ENCODE measurements at places on chromosomes 16 and 17.

GRCh38 chr16:10067835-10068234, 114.4 kb downstream of the GRIN2A start:
- DNase-seq = no peak

DNA sequence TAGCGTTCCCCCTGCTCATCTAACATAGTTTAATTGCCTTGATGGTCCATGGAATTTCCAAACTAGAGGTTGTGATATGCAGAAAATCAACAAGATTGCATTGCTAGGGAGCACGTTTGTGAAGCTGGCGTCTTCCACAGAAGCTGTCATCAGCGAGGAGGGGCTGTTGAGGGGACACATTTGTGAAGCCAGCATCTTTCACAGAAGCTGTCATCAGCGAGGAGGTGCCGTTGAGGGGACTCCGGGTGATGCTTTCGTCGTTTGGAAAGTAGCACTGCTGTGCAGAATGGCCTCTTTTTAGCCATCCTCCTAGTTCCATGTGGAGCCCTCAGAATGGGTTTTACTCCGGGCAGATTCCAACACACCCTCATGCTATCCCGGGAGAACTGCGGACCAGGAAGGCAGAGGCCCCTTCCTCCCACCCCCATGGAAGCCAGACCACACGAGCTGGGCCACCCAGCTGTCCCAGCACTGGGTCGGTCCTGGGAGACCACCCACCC, 119.6 kb upstream of the CHMP6 start:
- DNase-seq = no peak

GRCh38 chr17:8119581-8120519, 1.5 kb upstream of the ALOXE3 start:
- DNase-seq = peak; percentile 65

DNA sequence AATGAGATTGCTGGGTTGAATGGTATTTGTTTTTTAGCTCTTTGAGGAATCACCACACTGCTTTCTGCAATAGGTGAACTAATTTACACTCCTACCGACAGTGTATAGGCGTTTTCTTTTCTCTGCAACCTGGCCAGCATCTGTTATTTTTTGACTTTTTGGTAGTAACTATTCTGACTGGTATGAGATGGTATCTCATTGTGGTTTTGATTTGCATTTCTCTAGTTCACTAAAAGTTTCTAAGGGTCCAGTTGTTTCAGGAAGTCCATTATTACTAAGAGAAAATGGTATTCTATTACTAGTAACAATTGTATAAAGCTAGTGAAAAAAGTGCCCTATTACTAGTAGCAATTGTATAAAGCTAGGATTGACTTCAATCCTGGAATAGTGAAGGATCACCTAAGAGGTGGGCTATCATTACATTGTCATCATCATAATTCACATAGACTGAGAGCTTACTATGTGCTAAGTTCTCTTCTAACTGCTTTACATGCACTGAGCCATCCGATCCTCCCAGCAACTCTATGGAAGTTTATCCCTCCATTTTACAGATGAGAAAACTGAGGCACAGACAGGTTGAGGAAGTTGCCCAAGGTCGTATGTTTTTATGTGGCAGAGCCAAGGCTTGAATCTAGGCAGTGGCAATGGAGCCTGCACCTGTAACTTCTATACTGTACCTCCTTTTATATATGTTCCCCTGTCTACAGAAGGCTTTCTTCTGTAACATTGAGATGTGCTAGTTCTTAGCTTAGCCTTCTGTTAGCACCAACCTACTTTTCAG, 13.4 kb upstream of the SMIM36 start:
- no peak for DNase-seq

DNA sequence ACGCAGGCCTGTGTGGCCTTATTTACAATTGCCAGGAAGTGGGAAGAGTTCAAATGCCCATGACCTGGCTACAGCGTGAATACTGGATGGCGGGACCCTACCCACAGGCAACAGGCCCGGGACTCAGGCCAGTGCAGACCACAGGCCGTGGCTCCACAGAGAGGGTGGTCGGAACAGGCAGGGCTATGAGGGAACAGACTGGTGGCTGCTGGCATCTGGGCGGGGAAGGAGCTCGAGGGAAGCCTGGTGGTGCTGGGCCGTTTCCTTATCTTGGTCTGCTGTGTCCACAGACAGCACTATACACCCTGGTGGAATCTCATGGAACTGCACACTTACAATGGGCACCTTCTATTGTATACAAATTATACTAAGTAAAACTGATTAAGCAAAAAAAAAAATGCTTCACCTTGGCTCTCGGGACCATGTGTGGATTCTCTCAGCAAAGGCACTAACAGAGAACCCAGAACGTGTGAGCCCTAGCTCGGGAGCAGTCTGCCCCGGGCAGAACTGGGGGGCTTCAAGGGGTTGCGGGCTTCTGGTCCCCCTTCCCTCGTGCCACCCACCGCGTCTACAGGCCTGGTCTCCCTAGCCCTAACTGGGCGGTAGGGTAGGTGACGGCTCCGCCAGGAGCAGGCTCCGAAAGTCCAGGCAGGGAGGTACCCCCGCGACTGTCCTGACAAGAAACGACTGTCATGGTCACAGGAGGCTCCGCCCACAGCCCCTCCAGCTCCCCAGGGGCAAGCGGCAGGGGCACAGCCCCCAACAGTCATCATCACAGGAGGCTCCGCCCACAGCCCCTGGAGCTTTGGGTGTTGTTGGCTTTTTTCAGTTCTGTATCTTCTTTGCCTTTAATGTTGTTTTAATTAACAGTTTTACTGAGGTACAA, 21.8 kb downstream of the CEP131 start:
- no peak for DNase-seq

- no peak for DNase-seq
Observed at GRCh38 chr17:52648995-52649394, 490.5 kb upstream of the CA10 start.

GRCh38 chr17:68662037-68662432, 60.9 kb upstream of the FAM20A start:
- DNase-seq = no peak

- DNase-seq = no peak
Observed at GRCh38 chr16:49499869-49500610, 126.4 kb downstream of the C16orf78 start.

- no peak for DNase-seq
Observed at GRCh38 chr16:4053301-4053845, 62.9 kb downstream of the ADCY9 start.

DNA sequence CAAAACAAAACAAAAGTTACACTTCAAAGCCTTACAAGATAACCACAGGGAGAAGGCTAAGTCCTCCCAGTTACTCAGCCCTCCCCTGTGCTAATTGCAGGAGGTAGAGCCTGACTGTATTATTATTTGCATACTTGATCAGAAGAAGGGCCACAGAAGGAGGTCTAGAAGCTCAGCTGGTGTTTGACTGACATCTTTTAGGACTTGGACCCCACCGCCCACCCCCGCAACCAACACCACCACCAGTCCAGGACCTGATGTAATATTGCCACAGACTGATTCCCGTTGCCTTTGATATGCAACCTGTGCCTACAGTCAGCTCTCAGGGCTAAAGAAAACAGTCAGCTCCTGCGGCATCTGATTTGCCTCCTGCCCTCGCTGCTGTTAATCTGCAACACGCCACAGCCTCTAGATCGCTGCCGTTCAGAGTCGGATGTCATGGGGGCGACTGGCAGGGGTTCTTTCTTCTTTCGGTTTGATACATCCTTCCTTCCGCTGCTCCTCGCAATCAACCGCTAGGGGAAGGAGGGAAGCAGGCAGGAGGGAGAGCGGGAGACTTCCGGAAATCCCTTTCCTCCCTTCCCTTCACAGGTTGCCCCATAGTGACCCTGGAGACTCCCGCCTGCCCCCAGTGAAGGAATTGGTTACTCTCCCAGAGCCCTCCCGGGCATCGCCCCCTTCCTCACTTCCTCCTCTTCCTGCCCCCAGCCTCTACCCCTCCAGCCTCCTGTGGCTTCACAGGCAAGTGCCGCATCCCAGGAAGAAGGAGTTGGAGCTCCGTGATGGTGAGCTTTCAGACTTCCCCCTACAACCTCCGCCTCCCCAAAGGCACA, 90.5 kb upstream of the SOX9 start:
- DNase-seq = no peak

DNA sequence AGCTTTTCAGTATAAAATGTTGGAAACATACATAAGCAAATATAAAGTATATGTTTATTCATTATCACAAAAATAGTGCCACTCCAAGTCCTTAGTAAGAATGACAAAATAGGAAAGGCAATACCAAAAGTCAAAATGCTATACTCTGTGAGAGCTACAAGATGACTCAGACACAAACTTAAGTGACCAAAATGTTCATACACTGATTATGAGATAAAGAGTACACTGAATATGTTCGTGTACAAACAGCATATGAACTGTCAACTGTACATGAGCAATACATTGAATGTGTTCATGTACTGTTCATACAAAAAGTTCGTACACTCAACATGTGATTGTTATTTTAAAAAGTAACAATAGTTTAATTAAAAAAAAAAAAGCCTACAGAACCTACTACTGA, 103.3 kb downstream of the CA4 start:
- DNase-seq = no peak

DNA sequence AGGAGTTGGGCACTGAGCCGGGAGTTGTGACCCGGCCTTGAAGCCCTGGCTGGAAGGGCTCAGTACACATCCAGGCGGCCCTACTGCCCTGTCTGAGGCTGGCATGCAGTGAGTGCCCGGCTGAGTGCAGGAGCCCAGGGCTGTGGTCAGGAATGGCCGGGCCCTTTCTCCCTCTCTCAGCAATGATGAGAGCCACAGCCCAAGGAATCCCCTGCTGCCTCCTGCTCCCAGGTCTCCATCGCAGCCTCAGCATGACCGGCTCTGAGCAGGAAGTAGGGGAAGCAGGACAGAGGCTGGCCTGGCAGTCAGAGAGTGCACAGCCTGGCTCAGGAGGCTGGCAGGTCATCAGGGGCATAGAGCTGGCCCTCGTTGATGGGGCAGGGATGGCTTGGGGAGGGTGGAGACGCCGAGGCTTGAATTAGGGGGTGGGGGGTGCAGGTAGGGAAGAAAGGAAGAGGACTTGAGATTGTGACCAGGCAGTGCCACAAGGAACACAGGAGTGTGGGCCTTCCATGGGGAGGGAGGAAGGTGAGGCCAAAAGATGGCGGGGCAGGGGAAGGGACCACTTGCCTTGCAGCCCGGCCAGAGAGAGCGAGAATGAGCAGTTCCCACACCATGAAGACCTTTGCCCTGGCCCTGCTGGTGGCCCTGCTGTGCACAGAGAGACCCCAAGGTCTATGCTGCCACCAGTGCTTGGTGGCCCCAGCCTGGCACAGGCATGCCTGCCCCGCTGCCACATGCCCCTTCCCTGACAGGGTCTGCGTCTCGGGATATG, 32.1 kb upstream of the KRT17 start:
- DNase-seq = no peak

DNA sequence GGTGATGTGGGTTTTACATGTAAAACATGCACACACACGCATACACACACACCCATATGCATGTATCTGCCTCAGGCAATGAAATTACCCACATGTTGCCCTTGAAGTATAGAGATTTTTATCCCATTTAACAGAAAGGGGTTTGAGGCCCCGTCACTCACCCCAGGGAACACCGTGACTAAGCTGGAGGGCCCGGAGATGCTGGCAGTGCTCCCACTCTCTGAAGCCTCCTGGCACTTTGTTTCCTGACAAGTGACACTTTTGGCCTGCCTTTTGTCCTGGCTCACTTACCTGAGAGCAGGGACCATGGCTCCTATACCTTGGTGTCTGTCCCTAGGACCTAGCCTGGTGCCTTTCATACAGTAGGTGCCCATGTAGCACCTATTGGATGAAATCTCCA, 50.0 kb upstream of the TNRC6C start:
- no peak for DNase-seq

GRCh38 chr16:72199761-72200337, 27.9 kb upstream of the PMFBP1 start:
- no peak for DNase-seq

DNA sequence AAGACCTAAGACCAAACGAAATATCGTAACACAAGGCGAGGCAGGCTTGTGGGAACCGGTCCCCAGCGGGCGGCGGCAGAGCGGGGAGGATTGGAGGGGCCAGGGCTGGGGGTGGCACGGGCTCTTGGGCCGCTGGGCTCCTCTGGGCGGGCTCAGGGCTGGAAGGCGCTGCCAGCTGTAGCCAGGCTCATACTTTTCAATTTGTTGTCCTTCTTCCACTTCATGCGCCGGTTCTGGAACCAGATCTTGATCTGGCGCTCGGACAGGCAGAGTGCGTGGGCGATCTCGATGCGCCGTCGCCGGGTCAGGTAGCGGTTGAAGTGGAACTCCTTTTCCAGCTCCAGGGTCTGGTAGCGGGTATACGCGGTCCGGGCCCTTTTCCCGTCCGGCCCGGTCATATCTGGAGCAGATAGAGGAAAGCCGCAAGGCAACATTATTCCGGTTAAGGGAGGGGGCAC, 1.5 kb downstream of the HOXB5 start:
- no peak for DNase-seq

DNA sequence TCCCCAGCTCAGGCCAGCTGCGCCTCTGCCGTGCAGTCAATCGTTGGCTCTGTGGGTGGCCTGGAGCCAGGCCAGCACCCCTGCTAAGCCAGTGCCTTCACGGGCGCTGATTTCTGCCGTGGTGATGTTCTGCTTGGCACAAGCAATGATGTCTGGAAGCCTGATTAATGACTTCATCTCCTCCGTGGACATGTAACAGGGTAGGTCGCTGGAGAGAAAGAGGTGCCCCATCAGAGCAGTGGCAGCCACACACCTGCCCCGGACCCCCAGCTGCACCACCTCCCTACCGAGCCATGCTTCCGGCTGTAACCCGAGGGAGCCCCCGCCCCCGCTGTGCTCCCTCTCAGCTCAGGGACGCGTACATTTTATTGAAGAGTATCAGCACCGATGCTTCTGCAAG, 1.9 kb downstream of the ARL16 start:
- no peak for DNase-seq

GRCh38 chr16:58628845-58629732, 537 bp downstream of the CNOT1 start:
- peak; percentile 29 for DNase-seq
